ENCODE measurements at places on chromosomes 12 and 14.

DNA sequence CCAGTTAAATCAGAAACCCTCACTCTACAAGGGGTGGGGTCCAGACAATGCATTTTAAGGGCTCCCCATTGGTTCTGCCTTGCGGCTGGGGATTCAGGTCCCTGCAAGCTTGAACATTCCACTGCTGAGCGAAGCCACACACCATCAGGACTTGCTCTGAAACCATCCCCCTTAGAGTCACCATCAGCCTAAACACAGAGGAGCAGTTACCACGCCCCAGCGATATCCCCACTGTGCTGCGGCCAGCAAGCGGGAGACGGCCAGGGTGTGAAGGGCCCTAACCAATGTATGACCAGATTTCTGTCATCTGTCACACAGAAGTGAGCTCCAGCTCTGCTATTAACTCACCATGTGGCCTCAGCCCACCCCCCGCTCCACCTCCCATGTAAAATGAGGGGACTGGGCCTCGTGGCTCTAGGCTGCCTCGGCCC, 29.7 kb downstream of the CCDC88C start:
- no peak for DNase-seq

GRCh38 chr12:52698651-52699340, 4.5 kb downstream of the KRT77 start:
- no peak for DNase-seq

- no peak for DNase-seq
Measured at GRCh38 chr14:24100197-24100981, 6.3 kb downstream of the PCK2 start.

- no peak for DNase-seq
Measured at GRCh38 chr12:8950702-8951478, 1.4 kb upstream of the M6PR start.

GRCh38 chr14:71301611-71302010, 394.4 kb downstream of the PCNX1 start:
- DNase-seq, result no peak

DNA sequence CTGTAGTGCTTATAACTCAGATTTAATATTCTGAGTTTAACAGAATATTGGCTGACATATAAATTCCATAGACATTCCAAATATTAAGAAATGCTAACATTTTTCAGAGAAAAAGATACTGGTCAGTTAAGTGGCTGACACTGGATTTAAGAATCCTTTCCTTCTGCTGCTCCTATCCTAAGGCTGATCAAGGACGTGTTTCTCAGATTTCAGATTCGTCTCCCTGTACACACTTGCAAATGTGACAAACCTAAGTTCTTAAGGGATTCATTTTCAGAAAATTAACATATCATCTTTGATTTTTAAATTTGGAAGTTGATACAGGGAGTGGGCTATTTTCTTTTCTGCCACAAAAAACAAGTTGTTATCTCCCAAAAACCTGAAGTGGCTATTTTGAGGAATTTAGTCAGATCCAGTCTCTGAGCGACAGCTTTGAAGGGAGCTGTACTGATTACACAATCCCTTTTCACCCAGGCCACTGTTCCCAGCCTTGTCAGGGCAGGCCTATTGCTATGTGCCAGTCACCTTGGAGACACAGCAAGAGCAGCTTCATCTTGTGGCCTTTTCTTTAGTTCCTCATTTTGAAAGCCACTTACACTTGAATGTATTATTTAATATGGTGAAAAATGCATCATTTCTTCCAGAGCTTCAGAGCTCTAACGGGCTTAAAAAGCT, 370.6 kb downstream of the KCNH5 start:
- no peak for DNase-seq

DNA sequence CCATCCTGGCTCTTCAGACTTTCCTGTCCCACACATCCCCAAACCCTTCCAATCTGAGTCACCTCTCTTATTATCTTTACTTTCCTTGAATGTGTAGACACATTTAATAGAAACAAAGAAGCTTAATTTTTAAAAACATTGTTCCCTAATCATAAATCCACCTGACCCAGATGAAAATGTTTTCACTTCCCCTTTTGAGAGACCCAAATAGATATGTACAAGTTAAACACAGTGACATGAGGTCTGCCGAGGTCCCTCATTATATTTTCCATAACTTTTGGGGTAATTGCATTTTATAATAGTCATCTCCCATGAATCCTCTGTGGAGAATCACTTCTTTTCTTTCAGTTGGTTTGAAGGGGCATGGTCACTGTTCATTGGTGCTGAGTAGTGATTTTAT, 191.1 kb downstream of the GRIN2B start:
- no peak for DNase-seq

GRCh38 chr14:59333668-59334067, 131.5 kb downstream of the GPR135 start:
- DNase-seq, result no peak

GRCh38 chr12:117361347-117361751, at the start of gene NOS1:
TSS of gene NOS1 (minus strand) at chr12:117361626. CDS start at chr12:117331069, 30,557 bp downstream.
- no peak for DNase-seq

GRCh38 chr14:21311614-21312013, 31.7 kb downstream of the RPGRIP1 start:
- DNase-seq, result no peak

- DNase-seq, result no peak
Measured at GRCh38 chr12:125015680-125016310, 22.4 kb downstream of the BRI3BP start.

GRCh38 chr12:110046451-110047187, 1.7 kb downstream of the C12orf76 start:
- no peak for DNase-seq

- no peak for DNase-seq
Measured at GRCh38 chr12:127925971-127926370, 341.0 kb upstream of the TMEM132C start.

- DNase-seq, result no peak
Measured at GRCh38 chr14:104353921-104354701, 215.7 kb downstream of the KIF26A start.

GRCh38 chr14:22691171-22691570, 47.0 kb upstream of the OR6J1 start:
- DNase-seq, result no peak

- no peak for DNase-seq
Measured at GRCh38 chr12:16324772-16325171, 22.7 kb upstream of the MGST1 start.

GRCh38 chr14:100476012-100476822, 111.0 kb downstream of the BEGAIN start:
- DNase-seq, result no peak

- no peak for DNase-seq
Measured at GRCh38 chr14:66311990-66312389, 174.2 kb upstream of the CCDC196 start.

DNA sequence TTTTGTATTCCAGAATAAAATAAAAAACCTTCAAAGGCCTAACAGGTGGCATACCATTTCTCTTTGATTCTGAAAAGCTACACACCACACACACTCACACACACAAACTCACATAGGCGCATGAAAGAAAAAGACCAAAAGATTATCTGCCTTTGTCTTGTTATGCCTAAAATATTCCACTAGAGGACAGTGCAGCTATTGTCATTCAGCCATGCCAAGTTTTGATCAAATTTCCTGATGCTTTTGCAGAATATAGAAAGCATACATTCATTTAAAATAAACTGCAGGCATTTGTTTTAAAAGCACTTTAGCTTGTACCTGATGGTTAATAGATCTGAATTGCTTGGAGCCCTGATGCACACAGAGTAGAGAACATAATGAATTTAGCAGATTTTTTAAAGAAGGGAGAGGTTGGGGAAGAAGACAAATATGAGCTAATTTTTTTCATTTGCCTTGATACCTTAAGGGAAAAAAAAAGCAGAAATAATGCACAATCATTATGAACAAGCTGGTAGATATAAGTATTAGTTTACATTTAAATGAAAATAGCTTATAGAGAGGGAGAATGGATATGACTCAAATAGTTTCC, 1766.9 kb upstream of the SEL1L start:
- no peak for DNase-seq

GRCh38 chr12:117119592-117120198, 20.5 kb upstream of the TESC start:
- DNase-seq, result peak; percentile 69

GRCh38 chr14:75917322-75917945, 64.4 kb downstream of the TGFB3 start:
- DNase-seq, result no peak

DNA sequence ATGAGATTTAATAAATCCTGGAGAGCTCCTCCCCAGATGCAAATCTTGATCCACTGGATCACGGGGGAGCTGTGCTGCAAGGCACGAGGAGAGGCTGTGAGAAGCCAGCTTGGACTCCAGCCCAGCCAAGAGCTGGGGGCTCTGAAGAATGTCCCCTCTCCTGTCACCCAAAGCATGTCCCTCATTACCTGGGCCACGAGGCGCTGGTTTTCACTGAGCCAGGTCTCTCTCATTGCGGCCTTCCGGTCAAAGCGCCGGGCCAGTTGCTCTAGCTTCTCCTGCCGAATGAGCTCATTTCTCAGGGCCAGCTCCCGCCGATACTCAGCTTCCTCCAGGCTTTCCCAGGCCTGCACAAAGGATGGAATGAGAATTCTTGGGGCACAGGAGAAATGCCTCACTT, 83.3 kb downstream of the SPTB start:
- no peak for DNase-seq

GRCh38 chr12:9906873-9907272, 25.3 kb downstream of the CLEC2A start:
- peak; percentile 66 for DNase-seq

- no peak for DNase-seq
Measured at GRCh38 chr14:105167303-105168092, 1.1 kb downstream of the JAG2 start.

DNA sequence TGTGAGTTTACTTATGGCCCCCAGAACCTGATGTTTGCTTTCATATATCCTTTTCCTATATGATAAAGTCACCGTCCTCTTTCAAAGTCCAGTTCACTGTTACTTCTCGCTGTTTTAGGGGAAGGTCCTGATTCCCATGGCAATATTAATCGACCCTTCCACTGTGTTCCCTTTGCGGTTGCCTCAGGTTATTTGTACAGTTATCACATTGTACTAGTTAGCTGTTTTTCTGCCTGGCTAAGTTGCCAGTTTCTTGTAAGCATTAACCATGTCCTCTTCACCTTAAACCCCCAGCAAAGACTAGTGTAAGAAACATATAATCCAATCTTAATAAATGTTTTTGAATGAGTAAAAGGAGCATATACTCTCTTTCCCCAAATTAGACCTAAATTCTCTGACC, 115.0 kb upstream of the PPFIA2 start:
- DNase-seq, result no peak

- DNase-seq, result no peak
Measured at GRCh38 chr14:99427632-99428300, 52.9 kb downstream of the SETD3 start.

GRCh38 chr14:69672356-69672755, 61.0 kb downstream of the SUSD6 start:
- DNase-seq, result no peak

DNA sequence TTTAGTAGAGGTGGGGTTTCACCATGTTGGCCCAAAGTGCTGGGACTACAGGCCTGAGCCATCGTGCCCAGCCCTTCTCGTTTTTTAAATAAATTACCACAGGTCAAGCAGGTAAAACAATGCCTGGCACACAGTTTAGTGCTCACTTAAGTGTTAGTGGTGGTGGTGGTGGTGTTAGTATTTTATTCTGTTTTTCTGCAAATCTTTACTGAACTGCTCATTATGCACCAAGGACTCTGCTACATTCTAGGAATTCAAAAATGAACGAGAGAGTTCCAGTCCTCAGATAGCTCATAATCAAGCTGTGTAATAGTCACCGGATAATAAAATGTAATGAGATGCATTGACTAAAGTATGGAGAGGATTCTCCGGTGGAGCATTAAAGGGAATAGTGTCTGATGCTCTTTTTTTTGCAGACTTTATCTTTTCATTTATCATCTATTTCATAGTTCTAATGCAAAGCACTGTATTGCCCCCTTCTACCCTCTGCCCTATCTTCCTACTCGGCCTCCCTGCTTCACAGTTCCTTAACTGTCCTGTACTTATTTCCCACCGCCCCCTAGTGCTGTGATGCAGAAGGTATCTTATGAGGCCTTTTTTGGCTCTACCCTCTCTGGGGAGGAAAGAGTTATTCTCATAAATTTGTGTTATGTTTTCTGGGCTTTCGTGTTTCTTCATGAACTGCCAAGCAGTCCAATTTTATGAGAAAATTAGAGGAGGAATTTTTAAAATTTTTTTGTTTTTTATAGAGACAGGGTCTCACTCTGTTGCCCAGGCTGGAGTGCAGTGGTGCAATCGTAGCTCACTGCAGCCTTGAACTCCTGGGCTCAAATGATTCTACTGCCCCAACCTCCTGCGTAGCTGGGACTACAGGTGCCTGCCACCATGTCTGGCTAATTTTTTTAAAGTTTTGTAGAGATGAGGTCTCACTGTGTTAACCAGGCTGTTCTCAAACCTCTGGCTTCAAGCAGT, 1.0 kb downstream of the ITFG2 start:
- no peak for DNase-seq

GRCh38 chr12:96240656-96241055, 46.5 kb downstream of the ELK3 start:
- DNase-seq, result no peak

DNA sequence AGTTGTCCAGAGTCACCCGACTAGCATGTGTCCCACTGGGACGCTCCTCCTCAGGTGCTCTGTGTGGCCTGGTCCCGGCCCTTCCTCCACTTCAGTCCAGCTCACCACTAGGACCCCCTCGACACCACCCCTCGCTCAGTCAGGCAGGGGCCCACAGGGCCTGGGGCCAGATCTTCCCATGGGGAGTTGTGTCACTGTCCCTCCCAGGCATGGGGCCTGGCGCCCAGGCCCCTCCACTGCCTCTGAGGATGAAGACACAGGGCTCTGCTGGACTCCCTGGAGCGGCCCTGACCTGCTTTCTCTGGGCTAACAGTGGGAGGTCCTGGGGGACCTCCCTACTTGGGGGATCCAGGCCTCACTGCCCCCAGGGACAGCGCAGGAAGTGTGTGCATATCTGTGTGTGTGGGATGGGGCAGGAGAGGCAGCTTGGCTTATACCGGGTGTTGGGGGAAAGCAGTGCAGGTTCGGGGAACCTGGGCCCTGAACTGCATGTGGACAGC, 43.8 kb downstream of the KRT80 start:
- no peak for DNase-seq

DNA sequence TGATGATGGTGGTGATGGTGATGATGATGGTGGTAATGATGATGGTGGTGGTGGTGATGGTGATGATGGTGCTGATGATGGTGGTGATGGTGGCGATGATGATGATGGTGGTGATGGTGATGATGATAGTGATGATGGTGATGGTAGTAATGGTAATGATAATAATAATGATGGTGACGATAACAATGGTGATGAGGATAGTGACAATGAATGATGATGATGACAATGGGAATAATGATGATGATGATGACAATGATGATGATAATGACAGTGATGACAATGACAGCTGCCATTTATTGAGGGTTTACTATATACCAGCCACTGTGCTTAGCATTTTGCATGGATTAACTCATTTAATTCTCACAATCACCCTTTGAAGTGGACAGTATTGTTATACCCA, 94.6 kb downstream of the SRRM4 start:
- DNase-seq, result no peak

DNA sequence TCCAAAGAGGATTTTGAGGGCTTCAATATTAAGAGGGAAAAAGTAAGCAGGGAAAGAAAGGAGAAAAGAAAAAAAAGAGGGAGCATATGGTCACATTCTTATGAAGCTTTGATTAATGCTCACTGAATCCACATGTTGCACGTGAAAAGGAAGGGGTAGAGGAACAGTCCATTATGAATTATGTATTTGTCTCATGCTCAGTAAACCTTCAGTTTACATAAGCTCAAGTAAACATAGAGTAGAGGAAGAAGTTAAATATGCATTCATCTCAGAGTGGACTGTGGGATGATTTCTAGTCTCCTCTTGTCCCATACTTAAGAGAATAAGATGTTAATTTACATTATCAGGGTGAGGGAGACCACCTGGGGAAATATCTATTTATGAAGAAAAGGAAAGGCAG, 334.5 kb downstream of the IPO8 start:
- no peak for DNase-seq

- DNase-seq, result no peak
Measured at GRCh38 chr12:68367903-68368302, 35.7 kb upstream of the MDM1 start.
